A549 treated with Hydrocortisone at 1 μM for 4 hours (cell line): ENCODE measurements at places on chromosomes 11 and 22. TPM values are rescaled to one million over a fixed set of nuclear protein-coding genes. Genes with fewer than 3 reads are reported as not detected.

Gene BEST1
- 1.2 to 5.9 TPM (median 3.7 TPM) in 5 replicates for total RNA-seq

Gene RTN4RL2
- total RNA-seq = 49.3 to 87.5 TPM (median 82.4 TPM) in 5 replicates

Gene TRIM6
- total RNA-seq = 6.3 to 10.1 TPM (median 8.4 TPM) in 5 replicates

Gene TAF10
- 134 to 257 TPM (median 219 TPM) in 5 replicates for total RNA-seq

Gene RFPL1
- not detected in 5 replicates for total RNA-seq

Gene LGR4
- 29.5 to 45.5 TPM (median 37.1 TPM) in 5 replicates for total RNA-seq

Gene KCNK7
- total RNA-seq = 0.08 to 0.93 TPM (median 0.78 TPM) in 5 replicates

Gene SLC22A6
- not detected in 5 replicates for total RNA-seq

Gene MAPK8IP1
- 5.4 to 6.3 TPM (median 6.0 TPM) in 5 replicates for total RNA-seq

Gene HEPACAM
- total RNA-seq = not detected in 5 replicates

Gene SCGB1A1
- not detected in 5 replicates for total RNA-seq

Gene TTC12
- total RNA-seq = 4.5 to 8.5 TPM (median 4.9 TPM) in 5 replicates

Gene BTG4
- 0.10 to 0.23 TPM (median 0.16 TPM) in 4 of 5 replicates, not detected in the other for total RNA-seq

Gene UBQLN3
- not detected in 5 replicates for total RNA-seq
